Neuronal stem cell (in vitro differentiated cells): ENCODE measurements at places on chromosomes 4 and X.

DNA sequence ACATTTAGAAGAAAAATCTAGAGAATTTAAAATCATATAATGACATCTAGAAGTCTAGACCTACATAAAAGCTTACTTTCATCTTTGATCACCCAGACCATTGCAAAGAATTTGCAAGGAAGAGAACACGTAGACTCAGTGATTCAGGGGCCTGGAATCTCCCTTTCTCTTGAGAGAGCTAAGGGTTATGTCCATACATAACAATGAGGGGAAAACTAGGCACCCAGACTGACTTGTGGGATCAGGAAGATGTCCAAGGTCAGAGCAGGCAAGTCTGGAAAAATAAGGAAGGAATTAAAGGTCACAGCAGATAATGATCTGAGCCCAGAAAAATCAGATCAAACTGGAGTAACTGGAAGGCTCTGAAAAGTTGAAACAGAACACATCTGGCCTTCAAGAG, 198.4 kb upstream of the SFRP2 start:
- H3K4me1 ChIP-seq: peaks cover 22% of the 10 kb centered on the region
- H3K27me3 ChIP-seq: no peaks in the 10 kb centered on the region
- no peak overlapping the region for H3K27ac ChIP-seq
- H3K36me3 ChIP-seq: no peaks in the 10 kb centered on the region

- H3K4me1 ChIP-seq: peaks cover 5% of the 10 kb centered on the region
- H3K36me3 ChIP-seq: no peaks in the 10 kb centered on the region
- no peaks in the 10 kb centered on the region for H3K27me3 ChIP-seq
Measured at GRCh38 chr4:10063544-10064300, 42.4 kb upstream of the SLC2A9 start.

DNA sequence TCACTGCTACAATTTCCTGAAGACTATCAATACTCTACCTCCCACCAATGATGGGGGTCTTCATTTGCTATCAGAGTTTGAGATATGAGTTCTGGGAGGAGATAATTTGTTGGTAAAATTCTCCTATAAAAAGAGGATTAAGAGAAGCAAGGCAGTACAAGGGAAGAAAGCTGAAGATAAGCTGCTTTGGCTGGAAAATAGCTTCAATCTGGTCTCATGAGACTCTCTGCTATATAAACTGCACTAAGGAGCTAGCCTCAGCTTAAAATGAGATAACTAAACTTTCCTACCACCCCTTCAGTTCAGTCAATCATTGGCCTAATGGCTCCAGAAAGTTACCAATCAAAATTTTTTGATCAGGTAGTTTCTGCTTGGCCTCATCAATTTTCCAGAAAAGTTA, 2105.0 kb downstream of the ARAP2 start:
- H3K4me1 ChIP-seq: no peaks in the 10 kb centered on the region
- no peak overlapping the region for H3K4me3 ChIP-seq
- DNase-seq: no peak

DNA sequence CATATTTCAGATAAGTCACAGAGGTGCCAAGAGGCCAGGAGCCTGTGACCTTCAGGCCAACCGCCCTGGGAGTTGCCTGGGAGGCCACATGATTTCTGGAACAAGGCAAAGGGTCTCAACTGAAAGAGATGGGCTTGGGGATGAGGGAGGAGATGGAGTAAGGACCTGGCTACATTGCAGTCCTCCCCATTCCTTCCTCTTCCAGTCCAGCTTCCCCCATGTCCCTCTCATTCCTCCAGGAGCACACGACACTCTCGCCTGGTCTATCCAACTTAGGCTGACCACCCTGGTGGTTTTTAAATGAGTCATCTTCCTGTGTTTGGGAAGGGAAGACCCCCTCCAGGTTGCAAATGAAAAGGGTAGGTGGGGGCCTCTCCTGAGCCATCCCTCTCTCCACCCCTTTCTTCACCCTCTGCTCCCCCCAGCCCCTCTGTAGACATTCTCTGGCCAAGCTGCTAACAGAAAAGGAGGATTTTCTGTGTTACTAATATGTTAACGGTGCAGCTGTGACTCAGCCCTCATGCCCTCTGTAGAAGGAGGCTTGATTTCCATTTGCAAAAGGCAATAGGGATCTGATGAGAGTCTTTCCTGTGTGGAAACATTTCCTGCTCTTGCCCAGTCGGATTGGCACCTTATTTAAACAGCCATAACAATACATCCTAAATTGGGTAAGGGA, 79.2 kb downstream of the RTL5 start:
- H3K36me3 ChIP-seq: peaks cover 6% of the 10 kb centered on the region
- DNase-seq: no peak
- H3K27me3 ChIP-seq: no peaks in the 10 kb centered on the region
- H3K4me3 ChIP-seq: no peak overlapping the region
- H3K4me1 ChIP-seq: peaks cover 25% of the 10 kb centered on the region
- H3K27ac ChIP-seq: no peak overlapping the region

DNA sequence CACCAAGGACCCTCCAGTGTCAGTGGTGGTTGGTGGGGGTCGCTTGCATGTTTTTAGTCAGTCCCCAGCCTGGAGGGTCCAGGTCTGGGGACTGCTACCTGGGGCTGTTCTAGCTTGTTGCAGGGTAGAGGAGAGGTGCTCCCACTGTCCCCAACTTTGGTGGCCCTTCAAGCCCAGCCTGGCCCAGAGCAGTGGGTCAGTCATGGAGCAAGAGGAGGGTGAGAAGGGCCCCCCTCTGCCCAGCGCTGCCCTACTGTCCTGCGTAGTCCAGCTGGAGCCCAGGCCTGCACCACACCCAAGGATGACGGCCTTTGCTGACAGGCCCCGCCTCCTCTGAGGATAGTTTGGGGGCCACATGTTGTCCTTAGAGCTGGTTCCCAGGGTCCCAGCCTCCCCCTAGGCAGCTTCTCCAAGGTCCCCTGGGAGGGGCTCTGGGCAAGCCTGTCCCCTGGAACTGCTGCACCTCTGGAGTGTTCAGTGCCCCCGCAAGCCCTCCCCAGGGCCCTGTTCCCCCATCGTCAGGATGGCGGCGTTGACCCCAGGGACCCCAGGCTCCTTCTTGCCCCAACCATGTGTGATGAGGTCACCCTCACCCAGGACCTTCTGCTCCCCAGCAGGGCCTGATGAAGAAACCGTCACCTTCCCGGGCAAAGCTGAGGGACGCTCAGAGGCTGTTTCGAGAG, 6.8 kb downstream of the CFAP99 start:
- no peaks in the 10 kb centered on the region for H3K4me1 ChIP-seq
- H3K36me3 ChIP-seq: no peaks in the 10 kb centered on the region
- no peak overlapping the region for H3K4me3 ChIP-seq
- H3K27ac ChIP-seq: no peak overlapping the region
- peaks cover 64% of the 10 kb centered on the region for H3K27me3 ChIP-seq

DNA sequence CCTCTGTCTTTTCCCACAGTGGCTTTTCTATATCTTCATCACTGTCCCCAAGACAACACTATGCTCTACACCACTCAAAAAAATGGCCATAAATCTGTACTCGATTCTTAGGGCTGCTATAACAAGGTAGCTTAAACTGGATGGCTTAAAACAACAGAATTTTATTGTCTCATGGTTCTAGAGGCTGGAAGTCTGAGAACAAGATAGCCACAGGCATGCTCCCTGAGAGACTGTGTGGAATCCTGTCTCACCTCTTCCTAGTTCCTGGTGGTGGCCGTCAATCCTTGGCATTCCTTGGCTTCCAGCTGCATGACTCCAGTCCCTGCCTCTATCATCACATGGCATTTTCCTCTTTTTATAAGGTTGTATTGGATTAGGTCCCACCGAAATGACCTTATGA, 70.7 kb upstream of the DCLK2 start:
- DNase-seq: no peak
- peaks cover 13% of the 10 kb centered on the region for H3K4me1 ChIP-seq
- no peak overlapping the region for H3K27ac ChIP-seq
- H3K27me3 ChIP-seq: no peaks in the 10 kb centered on the region
- no peak overlapping the region for H3K4me3 ChIP-seq
